ENCODE measurements at places on chromosomes 16 and 17.
A peak's percentile ranks its signal among the peaks of the same experiment; 100 is the strongest.

GRCh38 chr16:25192096-25192495 is 24.7 kb upstream of the AQP8 start:
- DNase-seq: no peak

DNA sequence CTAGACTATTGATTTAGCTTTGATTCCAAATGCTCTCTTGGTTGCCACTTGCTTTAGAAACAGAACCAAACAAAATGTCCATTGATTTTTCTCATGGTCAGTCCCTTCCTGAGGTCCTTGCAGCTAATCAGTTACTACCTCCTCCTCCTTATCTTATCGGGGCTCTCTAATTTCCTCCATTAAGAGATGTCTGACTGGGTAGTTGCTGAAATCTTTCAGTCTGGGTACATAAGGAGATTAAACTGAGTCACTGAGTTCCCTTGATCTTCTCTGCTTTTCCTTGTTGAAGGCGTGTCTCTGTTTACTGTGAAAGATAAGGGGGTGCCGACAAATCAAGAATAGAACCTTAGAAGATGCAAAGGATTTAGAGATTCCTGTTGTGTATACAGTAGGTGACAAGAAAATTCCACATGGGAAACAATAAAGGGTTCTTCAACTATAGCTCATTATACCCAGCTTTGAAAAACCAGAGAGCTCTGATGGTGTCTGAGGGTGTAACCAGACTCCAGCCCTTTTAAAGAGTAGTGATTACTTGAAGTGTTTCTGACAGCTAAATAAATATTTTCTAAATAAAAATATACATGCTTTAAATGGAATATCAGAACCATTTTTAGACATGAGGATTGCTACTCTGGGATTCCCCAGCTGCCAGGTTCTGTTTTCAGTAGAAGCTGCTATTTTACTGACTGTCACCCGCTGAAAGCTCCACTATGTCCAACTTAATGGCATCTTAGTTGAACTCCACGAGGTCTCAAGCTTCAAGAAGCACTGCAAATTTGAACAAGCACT is 791.3 kb upstream of the SOX9 start:
- DNase-seq: no peak

DNA sequence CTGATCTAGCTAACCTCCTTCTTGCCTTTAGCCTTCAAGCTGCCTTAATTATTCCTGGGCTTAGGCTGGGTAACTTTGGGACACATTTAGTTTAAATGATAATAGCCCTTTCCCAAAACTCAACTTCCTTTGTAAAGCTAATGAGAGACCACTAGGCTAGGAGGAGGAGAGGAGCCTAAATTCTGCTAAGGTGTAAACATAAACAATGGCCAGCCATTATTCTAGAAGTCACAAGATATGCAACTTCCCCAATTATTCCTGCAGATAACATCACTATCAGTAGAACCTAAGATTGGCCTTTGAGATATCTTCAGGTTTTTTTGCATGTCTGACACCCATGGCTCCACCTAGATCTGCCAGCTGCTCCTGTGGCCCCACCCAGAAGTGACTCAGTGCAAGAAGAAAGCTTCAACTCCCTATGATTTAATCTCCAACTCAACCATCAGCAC is 131.2 kb upstream of the FAM20A start:
- DNase-seq: no peak

- peak; percentile 64 for DNase-seq
These were observed 2.9 kb downstream of the PHOSPHO1 start for GRCh38 chr17:49227436-49228261.

- no peak for DNase-seq
These were observed 86.9 kb downstream of the RBBP6 start for GRCh38 chr16:24626256-24626655.

GRCh38 chr16:51919736-51920135 is 627.2 kb downstream of the TOX3 start:
- DNase-seq: no peak

DNA sequence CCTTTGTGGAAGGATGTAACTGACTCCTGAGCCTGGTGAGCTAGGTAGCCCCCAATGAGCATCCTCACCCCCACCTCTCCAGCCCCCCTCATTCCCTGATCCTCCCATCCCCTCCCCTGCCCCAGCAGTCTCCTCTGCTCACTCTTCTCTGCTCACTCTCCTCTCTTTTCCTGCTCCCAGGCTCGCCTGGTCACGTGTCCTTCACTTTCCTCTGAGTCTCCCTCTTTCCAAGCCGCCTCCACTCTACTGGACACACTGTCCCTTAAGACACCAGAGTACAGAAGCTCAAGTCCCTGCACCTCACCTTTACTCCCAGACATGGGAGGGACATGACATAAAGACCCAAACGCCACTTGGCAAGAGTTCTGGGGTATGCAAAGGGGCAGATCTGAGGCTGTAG is 76.3 kb upstream of the RBL2 start:
- DNase-seq: no peak

- no peak for DNase-seq
These were observed 2329.0 kb downstream of the TP53TG3F start for GRCh38 chr16:35788381-35788780.

DNA sequence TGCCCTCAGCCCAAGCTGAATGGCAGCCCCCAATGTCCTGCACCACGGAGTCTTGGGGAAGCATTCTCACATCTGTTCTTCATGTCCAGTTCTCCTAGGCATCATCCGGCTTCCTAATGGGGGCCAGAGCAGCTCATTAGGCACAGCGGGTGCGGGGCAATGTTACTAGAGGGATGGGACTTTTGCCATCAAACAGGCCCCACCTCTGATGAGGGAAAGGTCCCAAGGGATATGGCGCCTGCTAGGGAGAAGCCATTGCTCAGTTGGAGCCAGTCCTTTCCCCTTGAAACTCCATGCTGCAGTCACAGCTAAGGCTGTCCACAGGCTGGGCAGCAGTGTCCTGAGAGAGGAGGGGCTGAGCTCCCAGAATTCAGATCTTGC is 1.7 kb upstream of the DPH1 start:
- no peak for DNase-seq

- no peak for DNase-seq
These were observed 5.7 kb upstream of the TVP23A start for GRCh38 chr16:10824111-10824893.

GRCh38 chr16:87812200-87812656 is 46.4 kb upstream of the KLHDC4 start:
- no peak for DNase-seq

DNA sequence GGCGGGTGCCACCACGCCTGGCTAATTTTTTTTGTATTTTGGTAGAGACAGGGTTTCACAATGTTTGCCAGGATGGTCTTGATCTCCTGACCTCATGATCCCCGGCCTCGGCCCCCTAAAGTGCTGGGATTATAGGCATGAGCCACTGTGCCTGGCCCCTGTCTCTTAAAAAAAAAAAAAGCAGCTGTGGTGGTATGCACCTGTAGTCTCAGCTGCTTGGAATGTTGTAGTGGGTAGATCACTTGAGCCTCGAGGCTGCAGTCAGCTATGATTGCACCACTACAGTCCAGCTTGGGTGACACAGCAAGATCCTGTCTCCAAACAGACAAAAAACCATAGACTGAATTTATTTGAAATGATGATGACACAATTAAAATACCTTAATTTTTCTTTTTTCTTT is 24.3 kb downstream of the CDK12 start:
- no peak for DNase-seq

- DNase-seq: peak; percentile 65
These were observed 54.8 kb downstream of the PLXDC1 start for GRCh38 chr17:39096508-39097149.

- no peak for DNase-seq
These were observed 417.9 kb upstream of the MAF start for GRCh38 chr16:80018466-80018865.

DNA sequence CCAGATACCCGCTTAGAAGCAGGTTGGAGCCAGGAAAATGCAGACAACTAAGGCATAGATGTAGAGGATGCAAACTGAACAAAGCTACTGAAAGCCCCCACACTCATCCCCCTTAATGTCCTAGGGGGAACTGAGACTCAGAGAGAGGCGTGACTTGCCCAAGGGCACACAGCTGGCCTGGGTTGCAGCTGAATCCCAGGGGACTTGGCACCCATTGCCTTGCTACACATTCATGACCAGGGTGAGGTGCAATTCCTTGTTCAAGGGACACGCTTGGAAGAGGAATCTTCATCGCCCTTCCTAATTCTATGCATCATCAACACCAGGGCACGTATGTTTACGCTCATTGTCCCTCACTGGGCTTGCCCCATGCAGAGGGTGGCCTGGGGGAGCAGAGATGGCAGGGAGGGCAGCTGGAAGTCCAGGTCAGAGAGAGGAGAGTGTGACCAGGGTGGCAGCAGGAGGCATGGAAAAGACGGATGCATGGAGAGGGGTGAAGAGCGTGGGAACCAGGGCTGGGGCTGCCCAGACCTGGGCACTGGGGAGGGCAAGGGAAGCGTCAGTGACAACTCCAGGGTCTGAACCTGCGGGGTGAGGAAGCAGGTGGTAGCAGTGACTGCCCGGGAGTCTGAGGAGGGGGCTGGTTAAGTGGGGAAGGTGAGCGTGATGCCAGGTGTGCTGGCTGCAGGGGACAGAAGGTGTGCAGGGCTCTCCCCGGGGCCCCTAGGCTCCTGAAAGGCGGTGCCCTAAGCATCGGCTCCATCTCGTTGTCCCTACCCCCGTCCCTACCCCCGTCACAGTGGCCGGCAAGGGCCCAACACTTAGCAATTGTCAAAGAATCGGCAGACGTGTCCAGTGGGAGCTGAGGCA is 267.1 kb upstream of the TNRC6C start:
- DNase-seq: no peak

DNA sequence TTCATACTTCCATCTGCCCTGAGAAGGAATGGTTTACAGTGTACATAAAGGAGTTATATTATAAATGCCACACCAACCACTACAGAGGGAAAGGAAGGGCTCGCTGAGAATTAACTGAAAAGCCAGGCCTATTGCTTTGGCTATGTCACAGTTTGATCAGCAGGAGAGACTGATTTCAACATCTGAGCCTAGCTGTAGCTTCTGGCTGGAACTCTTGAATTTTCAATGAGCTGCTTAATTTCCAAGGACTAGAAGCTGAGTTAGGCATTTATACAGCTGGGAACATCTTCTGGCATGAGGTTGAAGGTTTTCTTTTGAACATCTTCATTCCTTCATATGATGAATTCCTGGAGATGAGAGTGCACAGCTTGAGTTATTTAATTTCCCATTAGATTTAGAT is 47.6 kb upstream of the GNAO1 start:
- DNase-seq: no peak

GRCh38 chr17:8126491-8127066 is 2.7 kb upstream of the HES7 start:
- DNase-seq: no peak

GRCh38 chr16:23947838-23948237 is 112.1 kb downstream of the PRKCB start:
- DNase-seq: no peak

- no peak for DNase-seq
These were observed 31.3 kb upstream of the CCDC182 start for GRCh38 chr17:57776366-57776765.

- DNase-seq: no peak
These were observed 4.6 kb downstream of the TRIM47 start for GRCh38 chr17:75873587-75874322.

GRCh38 chr17:57916925-57917858 is 38.0 kb downstream of the CUEDC1 start:
- DNase-seq: peak; percentile 4

DNA sequence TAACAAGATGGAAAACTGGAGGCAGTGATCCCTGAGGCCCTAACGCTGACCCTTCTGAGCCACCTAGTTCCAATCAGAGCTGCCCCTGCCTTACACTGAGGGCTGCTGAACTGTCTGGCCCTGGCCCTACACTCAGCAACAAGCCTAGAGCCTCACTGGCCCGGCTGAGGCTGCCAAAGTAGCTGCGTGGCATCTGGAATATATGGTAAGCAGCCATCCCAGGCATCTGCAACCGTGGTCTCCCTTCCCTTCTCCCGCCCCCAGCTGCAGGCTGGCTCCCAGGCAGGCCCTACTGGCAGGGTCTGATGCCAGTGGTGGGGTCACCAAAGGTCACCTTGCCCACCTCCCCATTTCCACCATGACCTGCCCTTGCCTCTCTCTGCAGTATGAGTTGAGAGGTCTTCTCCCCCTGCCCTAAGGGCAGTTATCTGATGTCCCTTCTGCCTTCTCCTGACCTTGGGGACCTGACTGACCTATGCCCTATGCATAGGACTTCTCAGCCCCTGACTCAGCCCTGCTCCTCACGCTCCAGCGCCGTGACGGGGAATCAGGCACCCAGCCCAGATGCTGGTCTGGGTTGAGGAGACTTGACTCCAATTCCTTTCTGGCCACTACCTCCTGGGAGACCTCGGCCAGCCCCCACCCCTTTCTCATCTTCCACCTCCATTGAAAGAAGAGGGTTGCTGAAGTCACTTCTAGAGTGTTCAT is 45.3 kb downstream of the CPNE2 start:
- no peak for DNase-seq

DNA sequence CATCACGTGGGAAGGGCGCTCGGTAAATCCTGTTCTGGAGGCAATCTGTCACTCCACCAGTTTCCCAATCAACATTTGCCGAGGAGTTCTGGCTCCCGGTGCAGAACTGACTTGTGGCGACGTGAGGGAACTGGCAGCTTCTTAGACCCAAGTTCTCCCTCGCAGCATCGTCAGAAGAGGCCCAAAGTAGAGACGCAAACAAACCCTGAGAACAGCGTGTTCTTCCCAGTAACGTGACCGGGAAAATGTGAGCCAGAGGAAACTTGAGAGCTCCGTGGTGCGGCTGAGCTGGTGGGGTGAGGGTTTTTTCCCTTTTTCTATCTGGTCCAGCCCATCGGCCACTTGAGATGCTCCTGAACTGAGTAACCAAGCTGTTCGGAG is 158.9 kb upstream of the CACNG5 start:
- DNase-seq: no peak

- no peak for DNase-seq
These were observed 203.6 kb downstream of the HS3ST3A1 start for GRCh38 chr17:13398091-13398490.

GRCh38 chr17:869567-870525 is 87.7 kb downstream of the MRM3 start:
- DNase-seq: no peak

DNA sequence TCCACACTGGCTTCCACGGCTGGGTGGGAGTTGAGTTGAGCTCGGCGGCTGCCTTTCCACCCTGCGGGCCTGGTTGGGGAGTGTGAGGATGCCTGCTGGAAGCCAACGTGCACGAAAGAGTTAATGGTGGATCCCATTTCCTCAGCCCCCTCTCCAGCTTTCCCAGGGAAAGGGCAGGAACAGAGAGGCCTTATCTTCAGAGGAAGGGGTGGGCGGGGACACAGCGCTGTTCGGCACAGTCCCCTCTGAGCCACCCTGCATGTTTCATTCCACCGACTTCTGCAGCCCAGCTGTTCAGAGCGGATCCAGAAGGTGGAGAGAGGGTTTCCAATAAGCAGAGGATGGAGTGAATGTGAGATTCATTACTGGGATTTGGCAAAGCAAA is 295.3 kb downstream of the SEC14L1 start:
- no peak for DNase-seq

DNA sequence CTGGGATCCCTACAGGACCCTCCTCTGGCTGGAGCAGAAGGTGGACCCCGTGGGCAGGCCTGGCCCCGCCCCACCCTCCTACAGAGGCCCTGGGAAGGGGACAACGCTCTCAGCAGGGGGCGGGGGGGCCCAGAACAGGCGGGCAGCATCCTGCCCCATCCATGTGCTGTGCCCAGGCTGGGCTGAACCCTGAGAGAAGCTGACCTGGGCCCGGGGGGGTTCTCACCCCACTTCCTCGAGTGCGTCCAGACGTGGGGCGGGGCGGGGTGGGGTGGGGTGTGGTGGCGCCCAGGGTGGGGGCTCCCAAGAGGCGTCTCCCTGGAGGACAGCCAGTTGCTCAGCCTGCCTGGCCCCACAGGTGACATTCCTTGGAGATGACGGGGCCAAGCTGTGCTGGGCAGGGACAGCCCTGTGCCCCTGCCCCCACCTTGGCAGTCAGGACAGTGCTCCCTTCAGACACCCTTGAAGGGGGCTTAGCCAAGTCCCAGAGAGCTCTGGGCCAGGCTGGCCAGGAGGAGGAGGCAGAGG is 390 bp upstream of the UNC13D start:
- no peak for DNase-seq

Measured in central memory CD4-positive, alpha-beta T cell (primary cell).